GM20000 (cell line): ENCODE measurements at places on chromosomes 5 and 9.

DNA sequence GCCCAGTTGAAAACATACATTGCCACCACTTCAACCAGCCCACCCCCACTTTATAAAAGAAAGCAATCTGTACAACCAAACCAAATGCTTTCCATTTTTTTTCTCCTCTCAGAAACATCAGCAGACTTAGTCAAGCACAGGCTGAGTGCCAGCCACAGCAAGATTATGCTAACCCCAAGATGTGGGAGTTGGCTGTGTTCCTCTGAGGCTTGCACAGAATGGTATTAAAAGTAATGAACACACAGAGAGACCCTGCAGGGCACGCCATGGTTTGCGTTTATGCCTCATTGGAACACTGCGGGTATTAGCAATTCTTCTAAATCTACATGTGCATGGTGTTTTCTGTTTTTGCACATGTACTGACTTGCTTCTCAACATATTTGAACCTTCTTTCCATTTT, 419.9 kb upstream of the GRAMD2B start:
- no peak for DNase-seq

DNA sequence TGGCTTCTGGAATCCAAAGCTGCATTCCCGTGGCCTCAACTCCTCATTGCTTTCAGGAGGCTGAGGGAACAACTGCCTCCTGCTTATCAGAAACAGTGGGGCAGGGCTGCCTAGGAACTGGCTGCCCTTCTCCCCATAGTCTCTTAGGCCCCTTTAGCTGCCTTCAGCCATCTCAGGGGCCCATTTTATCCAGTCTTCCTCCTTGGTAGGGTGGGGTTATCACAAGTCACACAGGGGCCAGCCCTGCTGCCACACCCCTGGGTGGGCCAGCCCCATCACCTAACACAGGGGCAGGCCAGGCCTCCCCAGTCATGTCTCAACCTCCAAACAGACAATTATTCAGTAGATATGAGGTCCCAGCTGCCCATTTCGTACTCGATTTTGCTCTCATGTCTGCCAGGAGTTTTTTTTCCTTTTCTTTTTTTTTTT, 3.9 kb downstream of the ALAD start:
- no peak for DNase-seq

DNA sequence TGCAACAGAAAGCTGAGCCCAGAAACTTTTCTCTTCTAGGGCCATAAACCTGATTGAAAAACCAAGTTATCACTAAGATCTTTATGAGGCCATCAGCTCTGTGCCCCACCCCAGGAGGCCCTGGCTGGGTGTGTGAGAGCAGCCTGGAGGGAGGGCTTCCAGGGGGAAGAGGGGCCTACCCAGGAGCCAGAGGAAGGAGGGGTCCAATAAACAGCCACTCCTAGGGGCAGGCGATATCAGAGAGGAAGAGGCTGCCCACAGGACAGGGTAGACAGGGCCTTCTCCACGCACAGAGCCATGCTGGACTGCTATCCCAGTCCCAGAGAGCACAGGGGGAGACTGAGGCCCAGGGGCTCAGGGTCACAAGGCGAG, 4.5 kb upstream of the CDX1 start:
- no peak for DNase-seq

- DNase-seq = no peak
Observed at GRCh38 chr9:137785704-137786161, 91.8 kb upstream of the CACNA1B start.

DNA sequence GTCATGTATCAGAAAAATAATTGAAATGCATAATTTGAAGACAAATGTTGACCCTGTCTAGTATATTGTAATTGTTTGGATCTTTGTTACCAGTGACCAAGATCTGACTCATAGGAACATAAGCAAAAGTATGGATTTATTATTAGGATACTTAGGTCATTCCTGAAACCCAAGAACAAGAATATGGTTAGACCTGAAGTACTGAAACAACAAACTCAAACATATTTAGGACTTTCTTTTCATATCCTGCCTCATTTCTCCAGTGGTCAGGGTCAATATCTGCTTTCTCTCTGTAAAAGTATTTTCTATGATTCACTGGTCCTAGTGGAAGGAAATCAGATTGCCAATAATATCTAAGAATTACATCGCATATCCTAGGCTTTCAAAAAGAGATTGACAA, 1937.1 kb upstream of the WWC1 start:
- DNase-seq = no peak

DNA sequence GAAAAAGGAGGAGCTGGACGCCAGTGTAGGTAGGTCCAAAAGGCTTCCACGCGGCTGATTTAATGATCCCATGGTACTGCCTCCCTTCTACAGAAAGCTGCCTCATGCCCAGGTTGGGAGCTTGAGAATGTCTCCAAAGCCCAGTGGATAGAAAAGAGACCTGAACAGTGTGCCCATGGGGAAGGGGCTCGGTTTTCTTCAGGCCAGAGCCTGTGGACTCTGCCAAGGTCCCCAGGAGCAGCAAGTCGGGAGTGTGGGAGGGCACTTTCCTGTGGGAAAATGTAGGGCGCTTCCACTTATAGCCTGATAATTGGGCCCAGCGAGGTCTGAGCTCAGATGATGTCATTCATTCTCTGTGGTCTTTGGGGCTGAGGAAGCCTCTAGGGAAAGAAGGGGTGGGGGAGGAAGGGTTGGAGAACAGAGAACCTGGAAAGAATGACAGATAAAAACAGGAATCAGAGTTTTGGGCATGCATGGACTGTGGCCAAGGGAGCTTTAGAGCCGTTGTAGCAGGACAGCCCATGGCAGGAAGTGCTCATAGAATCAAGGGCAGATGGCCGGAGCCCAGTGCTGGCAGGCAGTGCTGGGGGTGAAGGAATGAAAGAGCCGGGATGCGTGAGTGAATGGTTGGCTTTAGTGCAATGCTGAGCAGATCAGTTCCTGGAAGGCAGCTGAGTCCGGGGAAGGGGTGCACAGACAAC, 42.5 kb upstream of the SH3PXD2B start:
- peak; percentile 4 for DNase-seq

DNA sequence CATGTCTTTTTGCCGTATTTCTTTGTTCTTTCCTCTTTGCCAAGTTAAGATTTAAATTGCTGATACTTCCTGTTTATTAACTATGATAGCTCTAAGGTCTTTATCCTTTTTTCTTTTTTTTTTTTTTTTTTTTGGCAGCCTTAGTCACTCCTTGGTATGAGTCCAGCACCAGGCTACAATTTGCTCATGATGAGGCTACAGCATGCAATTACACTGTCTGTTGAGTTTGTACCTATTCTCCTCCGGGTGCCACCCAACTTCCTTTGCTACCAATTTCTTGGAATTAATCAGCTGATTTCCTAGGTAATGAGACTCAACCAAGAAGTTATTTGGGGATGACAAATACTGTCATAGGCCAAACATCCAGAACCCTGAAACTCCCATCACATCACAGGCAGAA, 25.5 kb downstream of the ACTL7B start:
- no peak for DNase-seq

- peak; percentile 58 for DNase-seq
Observed at GRCh38 chr9:105500108-105500766, 52.4 kb downstream of the FSD1L start.

DNA sequence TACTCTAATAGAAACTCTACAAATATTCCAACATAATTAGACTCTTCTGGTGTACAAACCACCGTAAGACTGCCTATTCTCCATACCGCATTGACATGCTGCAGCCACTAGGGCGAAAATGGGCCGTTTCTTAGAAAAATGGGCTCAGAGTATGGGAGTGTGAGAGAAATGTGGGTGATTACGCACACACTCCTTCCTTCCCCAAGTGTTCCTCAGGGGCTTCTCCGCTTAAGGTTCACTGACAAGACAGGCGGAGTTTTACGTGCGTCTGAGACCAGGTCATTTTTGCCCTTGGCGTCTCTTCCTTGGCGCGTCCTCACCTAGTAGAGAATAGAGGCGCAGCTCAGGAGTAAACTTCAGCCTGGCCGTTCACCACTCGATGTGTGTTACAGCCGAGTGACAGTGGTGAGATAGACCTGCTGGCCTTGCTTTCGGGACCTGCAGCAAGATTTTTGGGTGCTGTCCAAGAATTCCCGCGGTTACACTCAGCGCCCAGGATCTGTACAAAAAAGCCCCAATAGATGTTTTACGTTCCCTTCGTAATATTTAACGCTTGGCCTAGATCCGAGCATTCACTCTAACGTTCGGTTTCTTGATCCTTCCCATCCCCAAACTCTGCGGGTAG, 1.8 kb upstream of the NTRK2 start:
- peak; percentile 51 for DNase-seq

DNA sequence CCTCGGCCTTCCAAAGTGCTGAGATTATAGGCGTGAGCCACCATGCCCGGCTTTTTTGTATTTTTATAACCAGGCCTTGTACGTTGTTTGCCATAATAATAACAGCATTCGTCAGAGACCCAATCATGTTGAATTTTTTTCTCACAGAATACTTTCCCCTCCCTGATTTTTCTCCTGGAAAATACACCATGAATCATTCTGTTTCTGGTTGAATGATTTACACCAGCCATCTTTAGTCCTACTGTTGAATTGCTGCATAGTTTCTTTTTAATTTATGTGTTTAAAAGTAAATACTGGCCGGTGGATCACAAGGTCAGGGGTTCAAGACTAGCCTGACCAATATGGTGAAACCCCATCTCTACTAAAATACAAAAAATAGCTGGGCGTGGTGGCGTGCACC, 3.5 kb downstream of the CNOT8 start:
- no peak for DNase-seq

DNA sequence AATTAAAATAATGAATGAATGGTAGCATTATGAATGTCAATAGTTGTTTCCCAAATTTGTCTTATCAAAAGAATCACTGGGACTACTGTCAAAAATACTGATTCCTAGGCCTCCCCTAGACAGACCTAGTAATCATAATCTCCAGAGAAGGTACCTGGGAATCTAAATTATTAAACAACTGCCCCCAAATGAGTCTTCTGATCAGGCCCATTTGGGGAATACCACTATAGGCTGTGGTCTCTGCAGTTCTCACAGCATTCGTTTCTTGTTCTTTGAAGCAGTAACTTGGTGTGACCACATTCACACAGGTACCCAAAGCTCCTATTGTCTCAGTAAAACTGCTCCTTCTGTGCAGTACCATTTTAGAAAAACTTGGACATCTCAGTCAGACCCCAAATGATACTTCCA, 230.9 kb downstream of the PIK3R1 start:
- DNase-seq = peak; percentile 55

DNA sequence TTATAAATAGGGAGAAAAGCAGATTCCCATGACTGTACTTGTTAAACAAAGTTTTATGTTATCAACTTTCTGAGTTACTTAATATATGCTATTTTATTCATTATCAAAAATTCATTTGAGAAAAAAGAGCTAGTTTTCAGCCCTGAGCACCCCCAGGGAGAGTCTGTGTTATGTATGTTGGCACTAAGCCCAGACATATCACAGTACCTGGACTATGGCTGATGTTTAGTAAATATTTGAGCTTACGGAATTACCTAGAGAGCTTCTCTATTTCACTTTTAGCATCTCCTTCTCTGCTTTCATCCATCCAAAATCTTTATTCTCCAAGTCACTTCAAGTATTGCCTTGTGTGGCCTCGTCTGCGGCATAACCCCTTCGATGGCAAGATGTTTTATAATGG, 225.9 kb upstream of the PCSK5 start:
- DNase-seq = no peak

DNA sequence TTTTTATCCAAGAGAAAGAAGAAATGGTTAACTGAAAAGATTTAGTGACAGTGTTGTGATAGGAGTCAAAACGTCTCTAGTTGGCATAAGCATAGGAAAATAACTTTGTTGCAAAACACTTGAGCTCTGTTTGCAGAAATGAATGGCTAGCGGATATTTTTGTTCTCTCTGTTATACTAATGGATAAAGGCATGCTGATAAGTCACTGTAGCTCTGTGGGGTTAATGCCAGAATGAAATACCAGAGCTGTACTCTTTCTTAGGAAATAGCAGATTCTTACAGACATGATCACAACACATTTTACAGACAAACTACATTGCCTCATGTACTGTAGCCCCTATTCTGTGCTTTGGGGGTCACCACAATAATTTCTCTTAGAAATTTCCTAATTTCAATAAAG, 202.8 kb downstream of the DMRTA1 start:
- no peak for DNase-seq

- DNase-seq = no peak
Observed at GRCh38 chr5:113474100-113474728, 14.0 kb downstream of the MCC start.
